Stimulated activated CD8-positive, alpha-beta memory T cell treated with anti-CD3 and anti-CD28 coated beads, Interleukin-15, amount 100 ng/mL, for 4 hours (primary cell): ENCODE measurements at places on chromosomes 3 and 15.

- no peak for DNase-seq
Measured at GRCh38 chr3:69747511-69748258, 8.4 kb downstream of the MITF start.

GRCh38 chr3:138477801-138478200 lies 43.4 kb downstream of the ESYT3 start:
- DNase-seq: no peak

GRCh38 chr15:92231461-92231860 lies 162.2 kb upstream of the ST8SIA2 start:
- DNase-seq: no peak

DNA sequence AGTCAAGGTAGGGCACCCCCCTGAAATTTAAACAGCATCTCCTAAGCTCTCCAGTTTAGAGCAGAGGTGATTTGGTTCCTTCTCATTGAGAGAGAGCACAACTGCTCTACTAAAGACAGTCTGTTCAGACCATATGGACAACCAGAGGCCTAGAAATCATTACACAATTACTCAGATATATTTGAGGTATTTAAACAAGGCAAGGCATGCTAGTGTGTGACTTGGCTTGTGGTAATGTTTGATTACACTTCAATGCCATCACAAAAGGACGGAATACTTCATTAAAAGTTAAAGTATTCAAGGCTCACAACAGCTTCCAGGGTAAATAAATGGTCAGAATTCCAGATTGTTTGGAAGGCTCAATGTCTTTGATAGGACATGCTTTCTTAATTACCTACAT lies 110.2 kb downstream of the LRTM1 start:
- DNase-seq: no peak

- DNase-seq: no peak
Measured at GRCh38 chr15:85766001-85766831, 28.5 kb downstream of the KLHL25 start.

GRCh38 chr3:119238363-119238762 lies 2.3 kb downstream of the B4GALT4 start:
- DNase-seq: no peak
